COR-L47 (cell line): ENCODE measurements at places on chromosomes 6 and 20.

DNA sequence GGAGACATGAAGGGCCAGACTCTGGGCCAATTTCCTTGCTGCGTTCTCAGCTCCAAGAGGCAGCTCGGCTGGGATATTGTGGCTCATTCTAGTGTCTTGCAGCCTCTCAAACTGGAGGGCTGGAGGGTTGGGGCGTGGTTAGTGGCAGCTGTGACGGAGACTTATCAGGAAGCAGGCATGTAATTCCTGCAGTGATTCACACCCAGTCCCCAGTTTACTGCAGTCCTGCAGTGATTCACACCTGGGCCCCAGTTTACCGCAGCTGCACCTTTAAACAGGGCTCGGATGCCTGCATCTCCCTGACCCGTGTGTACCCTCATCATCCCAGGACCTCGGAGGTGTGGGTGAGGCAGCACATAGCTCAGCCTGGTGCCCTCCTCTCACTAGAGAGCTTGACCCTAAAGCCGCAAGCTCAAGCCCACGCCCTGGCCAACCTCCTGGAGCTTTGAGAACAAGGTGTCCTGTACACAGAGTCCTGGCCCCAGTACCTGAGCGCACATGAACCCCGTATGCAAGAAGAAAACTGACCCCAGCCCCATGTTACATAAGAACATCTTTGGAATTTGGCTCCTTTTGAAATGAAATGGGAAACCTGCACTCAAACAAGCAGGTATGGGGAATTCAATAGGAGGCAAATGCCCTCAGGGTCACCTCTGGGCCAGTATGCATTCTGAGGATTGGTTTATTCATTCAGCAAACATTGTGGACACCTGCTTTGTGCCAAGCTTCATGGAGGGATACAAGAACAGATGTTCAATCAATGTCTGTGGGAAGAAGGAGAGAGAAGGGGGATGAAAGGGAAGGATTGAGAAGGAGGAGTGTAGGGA is 55.3 kb upstream of the FAM83D start:
- DNase-seq: no peak

- DNase-seq: no peak
Measured at GRCh38 chr6:4128748-4129147, 6.6 kb downstream of the ECI2 start.

DNA sequence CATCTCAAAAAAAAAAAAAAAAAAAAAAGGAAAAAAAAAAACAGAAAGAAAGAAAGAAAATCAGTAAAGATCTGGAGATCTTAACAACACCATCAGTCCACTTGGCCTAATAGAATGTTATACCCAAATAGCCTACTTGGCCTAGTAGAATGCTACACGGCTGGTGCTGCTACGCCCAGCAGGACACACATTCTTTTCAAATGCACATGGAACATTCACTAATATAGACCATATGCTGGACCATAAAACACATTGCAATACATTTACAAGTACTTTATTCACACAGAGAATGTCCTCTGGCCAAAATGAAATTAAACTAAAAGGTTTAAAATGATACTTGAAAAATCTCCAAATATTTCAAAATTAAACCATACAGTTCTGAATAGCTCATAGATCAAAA is 80.0 kb upstream of the TNFAIP3 start:
- DNase-seq: no peak

DNA sequence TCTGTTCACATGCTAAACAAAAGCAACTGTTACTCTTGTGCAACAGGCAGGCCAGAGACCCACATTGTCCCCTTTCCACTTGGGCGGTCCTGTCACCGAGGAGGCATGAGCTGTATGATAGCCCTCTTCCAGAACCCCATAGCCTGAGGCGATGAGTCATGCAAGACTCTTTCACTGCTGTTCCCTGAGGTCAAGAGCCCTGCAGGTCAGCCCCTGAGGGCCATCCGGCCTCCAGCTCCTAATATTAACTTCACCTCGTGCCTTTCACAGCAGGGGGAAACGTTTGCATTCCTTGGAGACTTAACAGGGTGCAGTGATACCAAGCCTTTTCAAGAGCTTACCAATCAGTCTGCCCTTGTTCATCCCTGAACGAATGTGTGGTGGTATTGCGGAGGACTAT is 253.3 kb upstream of the ECI2 start:
- DNase-seq: no peak

- DNase-seq: no peak
Measured at GRCh38 chr20:51442602-51443001, 99.9 kb downstream of the NFATC2 start.

DNA sequence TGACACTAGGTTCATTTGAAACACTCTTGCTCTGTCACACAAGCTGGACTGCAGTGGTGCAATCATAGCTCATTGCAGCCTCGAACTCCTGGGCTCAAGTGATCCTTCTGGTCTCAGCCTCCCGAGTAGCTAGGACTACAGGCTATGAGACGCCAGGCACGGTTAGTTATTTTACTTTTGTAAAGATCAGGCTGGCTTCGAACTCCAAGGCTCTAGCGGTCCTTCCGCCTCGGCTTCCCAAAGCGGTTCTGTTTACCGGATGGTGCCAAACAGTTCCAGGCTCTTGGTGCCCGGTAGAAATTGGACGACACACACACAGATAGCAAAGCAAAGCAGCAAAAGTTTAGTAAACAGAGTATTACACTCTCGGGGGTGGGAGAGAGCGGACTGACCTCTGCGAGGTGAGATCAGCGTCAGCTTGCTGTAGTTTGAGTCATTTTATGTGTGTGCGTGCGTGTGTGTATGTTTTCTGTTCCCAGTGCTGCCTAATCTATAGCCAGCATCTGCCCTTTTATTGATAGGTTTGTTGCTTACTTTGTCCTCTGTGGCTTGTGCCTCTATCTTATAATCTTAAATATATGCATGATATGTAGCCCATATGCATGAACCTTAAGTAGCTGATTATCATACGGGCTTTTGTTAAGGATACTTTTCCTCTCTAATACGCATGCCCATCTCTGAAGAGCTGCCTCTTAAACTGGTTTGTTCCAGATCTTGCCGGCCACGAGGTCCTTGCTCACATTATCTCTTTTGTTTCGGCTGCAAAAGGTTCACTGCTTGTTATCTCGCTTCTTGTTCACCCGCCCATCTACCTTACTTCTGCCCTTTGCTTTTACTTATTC is 75.2 kb downstream of the OR2B2 start:
- DNase-seq: peak; percentile 73

- DNase-seq: no peak
Measured at GRCh38 chr6:7129784-7130569, 22.2 kb downstream of the RREB1 start.
